ENCODE measurements at places on chromosomes 6 and 20.
A peak's percentile ranks its signal among the peaks of the same experiment; 100 is the strongest.

DNA sequence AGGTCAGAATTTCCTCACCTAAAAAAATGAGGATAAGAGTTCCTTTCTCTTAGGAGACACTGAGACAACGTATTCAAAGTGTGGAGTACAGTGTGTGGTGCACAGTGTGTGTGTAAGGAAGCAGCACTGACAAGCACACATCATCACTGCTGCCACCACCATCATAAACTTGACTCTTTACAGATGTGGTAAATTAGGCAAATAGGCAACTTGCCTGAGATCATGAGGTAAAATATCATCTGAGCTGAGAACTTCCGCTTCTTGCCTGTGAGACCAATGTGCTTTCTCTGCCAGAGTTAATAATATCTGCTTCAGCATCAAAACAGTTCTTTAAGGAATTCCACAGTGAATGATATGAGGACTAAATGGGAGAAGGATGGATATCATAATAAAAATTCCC lies 52.7 kb downstream of the LYRM4 start:
- no peak for DNase-seq

- DNase-seq = no peak
These were observed 37.5 kb upstream of the ENTPD6 start for GRCh38 chr20:25158043-25158442.

DNA sequence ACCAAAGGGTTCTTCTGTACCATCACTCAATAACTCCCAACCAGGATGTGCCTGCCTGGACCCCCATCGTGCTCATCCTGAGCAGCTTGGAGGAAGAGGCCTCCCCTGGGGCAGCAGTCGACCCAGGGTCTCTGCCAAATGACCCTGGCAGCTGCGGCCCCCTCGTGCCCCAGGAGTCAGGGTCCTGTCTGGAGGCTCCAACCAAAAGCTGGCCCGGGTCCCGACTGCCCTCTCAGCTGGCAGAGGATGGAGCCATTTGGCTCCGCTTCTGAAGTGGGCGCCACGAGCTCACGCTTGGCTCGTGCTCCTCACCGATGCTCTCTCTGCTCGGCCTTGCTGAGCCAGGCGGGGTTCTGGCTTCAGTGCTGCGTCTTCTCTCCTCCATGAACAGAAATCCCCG lies 56.8 kb downstream of the TFAP2C start:
- no peak for DNase-seq

DNA sequence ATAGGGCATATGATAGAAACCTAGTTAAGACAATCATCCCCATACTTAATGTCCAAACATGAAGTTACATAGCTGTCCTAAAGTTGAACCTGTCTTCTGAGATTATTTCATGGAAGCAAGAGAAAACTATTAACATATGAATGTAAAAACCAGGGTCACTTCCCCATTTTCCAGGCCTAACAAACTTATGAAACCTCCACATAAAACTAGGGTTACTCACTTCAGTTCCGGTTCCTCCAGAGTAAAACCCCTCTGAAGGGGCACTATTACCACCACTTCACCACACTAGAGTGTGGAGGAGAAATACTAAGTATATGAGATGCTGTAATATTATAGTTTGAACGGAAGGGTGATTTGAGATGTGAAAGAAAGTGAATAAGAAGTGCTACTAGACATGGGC lies 14.9 kb downstream of the PRKN start:
- DNase-seq = no peak

DNA sequence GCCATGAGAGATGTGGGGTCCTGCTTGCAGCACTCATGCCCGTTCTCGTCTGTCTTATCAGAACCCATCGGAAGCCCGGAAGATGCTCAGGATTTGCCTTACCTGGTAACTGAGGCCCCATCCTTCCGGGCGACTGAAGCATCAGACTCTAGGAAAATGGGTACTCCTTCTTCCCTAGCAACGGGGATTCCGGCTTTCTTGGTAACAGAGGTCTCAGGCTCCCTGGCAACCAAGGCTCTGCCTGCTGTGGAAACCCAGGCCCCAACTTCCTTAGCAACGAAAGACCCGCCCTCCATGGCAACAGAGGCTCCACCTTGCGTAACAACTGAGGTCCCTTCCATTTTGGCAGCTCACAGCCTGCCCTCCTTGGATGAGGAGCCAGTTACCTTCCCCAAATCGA lies 8.3 kb downstream of the PI16 start:
- DNase-seq = no peak

- DNase-seq = no peak
These were observed 112.0 kb upstream of the CCN2 start for GRCh38 chr6:132063204-132063603.

- no peak for DNase-seq
These were observed 465.2 kb downstream of the PHF3 start for GRCh38 chr6:64100702-64101303.

DNA sequence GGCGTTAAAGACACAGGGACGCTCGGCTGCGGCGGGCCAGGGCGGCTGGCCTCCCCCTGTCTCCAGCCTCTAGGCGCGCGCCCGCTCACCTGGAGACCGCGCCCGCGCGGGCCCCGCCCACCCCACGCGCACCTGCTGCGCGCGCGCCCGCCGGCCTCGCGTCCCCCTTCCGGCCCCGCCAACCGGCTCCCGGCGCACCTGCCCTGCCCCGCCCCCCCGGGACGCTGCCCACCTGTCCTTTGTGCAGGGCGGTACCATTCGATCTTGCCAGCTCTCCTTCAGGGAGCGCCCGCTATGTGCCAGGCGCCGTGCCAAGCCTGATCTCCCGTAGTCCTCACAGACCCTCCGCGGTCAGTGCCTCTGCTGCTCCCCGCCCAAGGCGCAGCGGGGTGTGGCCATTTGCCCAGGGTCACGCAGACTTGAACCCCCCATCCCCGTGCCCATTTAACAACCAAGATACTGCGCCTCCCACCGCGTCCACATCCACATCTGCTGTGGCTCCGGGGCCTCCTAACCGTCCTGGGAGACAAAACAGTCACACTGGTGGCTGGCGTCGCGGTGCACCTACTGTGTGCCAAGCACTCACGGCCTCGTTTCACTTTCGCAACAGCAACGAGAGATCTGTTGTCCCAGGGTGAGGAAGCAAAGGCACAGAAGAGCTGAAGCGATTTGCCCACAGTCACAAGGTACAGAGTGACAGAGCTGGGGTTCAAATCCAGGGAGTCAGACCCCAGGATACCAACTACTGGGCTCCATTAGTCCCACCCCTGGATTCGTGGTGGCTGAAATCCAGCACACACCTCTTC lies 48.1 kb downstream of the NOL4L start:
- DNase-seq = no peak

DNA sequence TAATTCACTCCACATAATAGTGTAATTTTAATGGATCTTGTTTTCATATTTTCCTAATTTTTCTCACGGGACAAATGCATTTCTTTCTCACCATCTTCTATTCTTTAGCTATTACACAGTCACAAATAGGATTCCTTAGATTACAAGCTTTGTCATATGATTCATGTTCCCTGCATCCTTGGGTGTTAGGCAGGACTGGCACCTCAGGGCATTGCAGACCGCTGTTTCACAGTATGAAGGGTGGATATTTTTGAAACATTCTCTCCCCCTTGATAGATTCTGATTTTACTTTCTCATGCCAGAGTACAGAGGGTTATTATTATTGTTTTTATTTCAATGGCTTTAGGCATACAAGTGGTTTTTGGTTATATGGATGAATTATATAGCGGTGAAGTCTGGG lies 602.5 kb downstream of the PHF3 start:
- DNase-seq = no peak

DNA sequence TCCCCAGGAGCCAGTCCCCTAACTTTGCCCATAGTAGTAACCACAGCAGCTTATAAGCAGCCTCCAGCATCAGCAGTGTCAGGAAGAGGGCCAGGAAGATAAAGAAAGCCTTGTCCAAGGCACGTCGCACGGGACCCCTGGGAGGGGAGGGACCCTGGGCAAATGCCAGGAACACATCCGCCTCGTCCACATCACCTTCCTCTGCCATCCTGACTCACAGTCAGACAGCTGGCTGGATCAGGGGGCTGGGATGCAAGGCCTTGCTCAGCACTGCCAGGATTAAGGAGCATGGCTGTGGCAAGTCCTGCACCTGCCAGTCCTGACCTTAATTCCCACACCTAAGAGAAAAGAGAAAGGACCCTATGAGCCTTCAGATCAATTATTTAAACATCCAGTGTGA lies 11.5 kb upstream of the ZBTB22 start:
- DNase-seq = no peak

- DNase-seq = no peak
These were observed 184.7 kb upstream of the PCSK2 start for GRCh38 chr20:17042122-17042521.

DNA sequence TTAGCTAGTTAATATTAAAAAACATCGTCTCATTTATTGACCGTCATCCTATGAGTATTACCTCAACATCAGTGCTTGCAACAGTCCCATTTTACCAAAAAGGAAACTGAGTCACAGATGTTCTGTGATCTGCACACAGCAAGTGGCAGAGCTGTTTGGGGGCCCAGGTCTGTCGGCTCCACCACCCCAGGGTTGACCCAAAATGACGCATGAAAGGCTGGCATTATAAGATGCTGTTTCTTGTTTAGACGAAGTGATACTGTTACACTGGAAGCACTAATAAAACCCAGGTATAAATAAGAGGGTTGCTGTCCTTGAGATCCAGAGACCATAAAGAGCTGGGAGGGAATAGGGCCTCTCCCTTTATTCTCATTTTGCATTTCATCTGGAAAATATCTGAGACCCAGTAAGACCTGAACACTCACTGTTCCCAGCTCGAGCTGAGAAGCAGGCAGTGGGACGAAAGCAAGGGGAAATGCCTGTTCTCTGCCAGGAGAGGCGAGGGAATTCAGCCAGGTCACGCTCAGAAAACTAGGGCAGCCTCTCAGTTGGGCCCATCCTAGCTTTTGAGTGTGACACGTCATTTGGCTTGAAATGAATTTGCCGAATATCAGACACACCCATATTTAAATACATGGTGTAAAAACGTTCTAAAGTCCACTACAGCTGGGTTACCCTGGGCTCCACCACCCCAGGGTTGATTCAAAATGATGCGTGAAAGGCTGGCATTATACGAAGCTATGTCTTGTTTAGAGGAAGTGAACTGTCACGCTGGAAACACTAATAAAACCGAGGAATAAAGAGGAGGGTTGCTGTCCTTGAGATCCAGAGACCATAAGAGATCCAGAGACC lies 1.4 kb upstream of the MICAL1 start:
- DNase-seq = peak; percentile 21

GRCh38 chr6:168026925-168027324 lies 29.5 kb downstream of the KIF25 start:
- DNase-seq = no peak

DNA sequence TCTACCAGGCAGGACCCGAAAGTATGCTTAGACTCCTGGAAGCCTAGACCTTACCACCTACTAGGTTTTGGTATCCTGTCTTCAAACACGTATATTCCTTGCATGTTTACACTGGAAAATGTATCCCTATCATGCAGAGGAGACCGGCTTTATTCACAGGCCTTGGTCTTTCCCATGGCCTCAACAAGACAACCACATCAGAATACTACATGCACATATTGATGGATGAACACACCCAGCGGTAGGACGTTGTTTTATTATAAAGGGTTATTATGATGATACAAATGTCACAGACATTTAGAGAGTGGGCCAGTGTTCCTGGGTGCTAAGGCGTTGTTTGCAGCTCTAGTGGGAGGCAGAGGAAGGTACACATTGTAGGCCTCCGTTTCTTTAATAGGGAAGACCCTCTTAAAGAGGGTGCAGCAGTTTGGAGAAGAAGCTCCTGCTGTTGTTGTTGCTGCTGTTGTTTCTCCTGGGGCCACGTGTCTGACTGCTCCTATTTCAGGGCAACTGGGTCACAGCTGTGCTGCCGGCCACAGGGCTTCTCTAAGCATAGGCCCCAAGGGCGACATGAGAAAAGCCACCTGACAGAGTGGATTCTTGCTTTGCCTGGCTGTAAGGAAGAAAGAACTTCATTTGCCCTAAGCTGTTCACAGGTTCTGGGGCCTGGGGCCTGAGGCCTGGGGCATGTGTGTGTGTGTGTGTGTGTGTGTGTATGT lies 98.3 kb upstream of the SASH1 start:
- no peak for DNase-seq

Measured in cerebellar nuclear complex (tissue), 1 donor.